Activated CD4-positive, alpha-beta T cell treated with anti-CD3 and anti-CD28 coated beads, Interleukin-10, Interleukin-2, amounts not matched to agents 100 ng/mL and 50 ng/mL, durations not matched to agents 16 hours and 8 hours (primary cell): ENCODE measurements at places on chromosomes 1 and 21.

- DNase-seq: no peak
Measured at GRCh38 chr1:153881751-153882150, 41.0 kb downstream of the GATAD2B start.

GRCh38 chr1:28083876-28084275 lies 4.5 kb downstream of the EYA3 start:
- DNase-seq: no peak

- no peak for DNase-seq
Measured at GRCh38 chr1:36570006-36570405, 87.3 kb upstream of the CSF3R start.

GRCh38 chr1:176989023-176989422 lies 175.5 kb downstream of the ASTN1 start:
- DNase-seq: no peak

- DNase-seq: no peak
Measured at GRCh38 chr1:206081856-206082255, 28.9 kb downstream of the RHEX start.

GRCh38 chr21:41367945-41368734 lies 6.3 kb downstream of the MX2 start:
- DNase-seq: no peak

DNA sequence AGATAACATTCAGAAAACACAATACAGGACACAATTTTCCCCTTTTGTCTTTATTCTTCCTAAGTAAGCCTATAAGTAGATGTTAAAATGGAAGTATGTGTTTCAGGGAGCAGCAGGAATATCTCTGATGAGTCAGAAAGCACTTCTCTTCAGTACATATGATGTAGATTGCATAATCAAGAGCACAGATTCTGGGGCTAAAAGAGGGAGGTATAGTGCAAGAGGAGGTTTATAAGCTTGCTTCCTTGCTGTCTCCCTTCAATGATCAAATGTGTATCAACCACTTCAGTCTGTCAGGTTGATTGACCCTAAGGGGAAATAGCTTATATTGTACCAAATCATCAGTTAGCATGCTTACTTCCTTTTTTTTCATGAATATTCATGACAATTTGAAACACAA lies 822.8 kb downstream of the BRINP3 start:
- DNase-seq: no peak

GRCh38 chr1:85267313-85267712 lies 7.9 kb upstream of the C1orf52 start:
- no peak for DNase-seq

- DNase-seq: no peak
Measured at GRCh38 chr1:244021427-244021826, 29.7 kb upstream of the ZBTB18 start.

- DNase-seq: no peak
Measured at GRCh38 chr1:85122169-85122568, 73.9 kb upstream of the MCOLN3 start.

- no peak for DNase-seq
Measured at GRCh38 chr1:10734962-10735544, 61.4 kb downstream of the CASZ1 start.

GRCh38 chr1:51518033-51518585 lies 957 bp downstream of the EPS15 start:
- peak; percentile 68 for DNase-seq

DNA sequence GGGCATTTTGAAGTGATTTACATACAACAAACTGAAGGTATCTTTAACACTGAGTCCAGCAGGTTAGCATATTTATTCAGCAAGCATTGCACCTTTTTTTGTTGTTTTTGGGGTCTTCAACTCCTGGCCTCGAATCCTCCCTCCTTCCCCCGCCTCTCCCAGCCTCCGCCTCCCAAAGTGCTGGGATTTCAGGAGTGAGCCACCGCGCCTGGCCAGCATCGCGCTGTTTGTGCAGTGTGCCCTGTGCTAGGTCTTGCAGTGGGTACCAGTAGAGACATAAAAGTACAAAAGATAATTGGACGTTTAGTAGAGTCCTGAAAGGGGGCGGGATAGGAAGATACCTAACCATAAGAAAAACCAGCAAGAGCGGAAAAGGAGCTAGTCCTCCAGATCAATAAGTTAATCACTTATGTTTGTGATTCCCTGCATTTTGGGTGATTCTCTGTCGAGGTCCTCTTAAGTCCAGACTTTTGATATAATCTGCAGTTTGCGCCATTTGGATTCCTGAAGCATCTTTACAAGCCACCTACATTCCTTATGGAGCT lies 111.8 kb downstream of the OSBPL9 start:
- no peak for DNase-seq

GRCh38 chr1:209651138-209651587 lies 1.1 kb downstream of the LAMB3 start:
- peak; percentile 82 for DNase-seq

DNA sequence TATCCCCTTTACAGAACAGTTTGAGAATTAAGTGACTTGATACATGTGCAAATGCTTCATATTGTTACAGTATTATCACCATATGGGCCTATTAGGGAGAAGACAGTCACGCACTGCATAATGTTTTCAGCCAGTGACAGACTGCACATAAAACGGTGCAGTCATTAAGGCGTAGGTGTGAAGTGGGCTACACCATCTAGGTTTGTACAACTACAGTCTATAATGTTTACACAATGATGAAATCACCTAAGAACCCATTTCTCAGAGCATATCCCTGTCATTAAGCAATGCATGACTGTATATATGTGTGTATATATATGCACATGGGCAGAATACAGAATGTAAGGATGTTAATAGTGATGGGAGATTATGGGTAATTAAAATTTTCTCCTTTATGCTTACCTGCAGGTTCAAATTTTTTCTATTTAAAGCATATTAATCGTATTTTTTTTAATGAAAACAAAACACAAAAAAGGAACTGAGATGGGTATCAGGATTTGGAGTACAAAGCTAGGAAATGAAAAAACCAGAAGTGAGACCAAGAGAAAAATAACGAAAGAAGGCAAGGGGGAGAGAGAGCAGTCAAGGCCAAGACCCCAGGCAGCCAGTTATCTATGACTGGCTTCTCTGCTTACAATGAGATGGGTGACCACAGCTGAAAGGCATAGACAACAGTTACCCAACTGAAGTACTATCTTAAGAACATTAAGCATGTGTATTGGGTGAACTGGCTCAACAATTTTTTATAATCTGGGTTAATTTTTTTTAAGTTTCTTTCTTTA lies 122.9 kb upstream of the DAB1 start:
- no peak for DNase-seq

DNA sequence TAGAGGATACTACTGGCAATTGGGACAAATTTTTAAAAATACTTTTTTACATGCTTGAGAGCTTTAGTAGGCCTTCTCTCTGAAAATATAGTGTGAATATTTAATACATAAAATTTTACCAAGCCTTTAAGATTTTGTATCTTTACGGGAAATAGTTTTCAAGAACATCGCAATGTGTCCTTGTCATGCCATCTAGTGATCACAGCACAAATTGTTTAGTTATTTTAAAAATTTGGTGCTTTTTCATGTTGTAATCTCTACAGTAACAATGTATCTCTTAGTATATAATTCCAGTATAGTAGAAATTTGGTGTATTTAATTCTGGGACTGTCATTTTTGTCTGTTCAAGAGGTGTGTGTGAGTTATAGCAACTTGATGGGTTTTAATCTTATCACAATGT lies 6.7 kb downstream of the CDC7 start:
- DNase-seq: no peak

- no peak for DNase-seq
Measured at GRCh38 chr1:238060061-238060460, 169.3 kb upstream of the ZP4 start.

- no peak for DNase-seq
Measured at GRCh38 chr1:179295164-179295755, 1.7 kb downstream of the SOAT1 start.

GRCh38 chr1:11838349-11839272 lies 9.0 kb downstream of the NPPA start:
- DNase-seq: peak; percentile 73

DNA sequence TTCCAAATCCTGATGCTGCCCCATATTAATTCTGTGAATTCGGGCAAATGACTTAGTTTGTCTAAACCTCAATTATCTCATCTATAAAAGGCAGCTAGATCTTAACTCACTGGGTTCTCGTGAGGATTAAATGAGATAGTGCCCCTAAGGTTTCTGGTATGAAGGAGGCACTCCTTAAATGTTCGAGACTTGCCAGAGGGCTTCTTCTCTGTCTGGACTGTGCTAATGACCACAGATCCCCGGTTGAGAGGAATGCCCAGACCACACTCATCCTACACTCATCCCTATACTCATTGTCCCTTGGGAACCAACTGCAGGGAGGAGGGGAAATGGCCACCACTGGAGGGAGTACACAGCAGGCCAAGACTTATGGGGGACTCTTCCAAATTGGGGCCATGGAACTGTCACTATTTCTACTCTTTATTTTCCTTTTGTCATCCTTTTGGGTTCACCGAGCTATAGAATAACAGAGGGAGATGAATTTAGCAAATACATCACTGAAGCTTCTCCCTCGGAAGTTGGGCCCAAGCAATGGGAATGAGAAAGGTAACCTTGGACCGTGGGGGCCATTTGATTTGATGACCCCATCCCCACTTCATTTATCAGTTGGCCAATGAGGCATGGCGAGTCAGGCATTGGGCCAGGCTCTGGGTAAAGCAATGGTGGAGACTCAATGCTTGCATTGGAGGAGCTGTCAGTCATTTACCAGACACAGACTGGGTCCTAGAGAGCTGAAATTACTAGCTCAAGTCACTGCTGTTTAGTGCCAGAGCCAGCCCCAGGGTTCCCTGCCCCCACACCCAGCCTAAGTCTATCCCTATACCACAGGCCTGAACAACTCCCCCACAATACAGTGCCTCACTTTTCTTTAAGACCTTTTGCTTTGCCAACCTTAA lies 5.1 kb downstream of the ATF3 start:
- DNase-seq: no peak

DNA sequence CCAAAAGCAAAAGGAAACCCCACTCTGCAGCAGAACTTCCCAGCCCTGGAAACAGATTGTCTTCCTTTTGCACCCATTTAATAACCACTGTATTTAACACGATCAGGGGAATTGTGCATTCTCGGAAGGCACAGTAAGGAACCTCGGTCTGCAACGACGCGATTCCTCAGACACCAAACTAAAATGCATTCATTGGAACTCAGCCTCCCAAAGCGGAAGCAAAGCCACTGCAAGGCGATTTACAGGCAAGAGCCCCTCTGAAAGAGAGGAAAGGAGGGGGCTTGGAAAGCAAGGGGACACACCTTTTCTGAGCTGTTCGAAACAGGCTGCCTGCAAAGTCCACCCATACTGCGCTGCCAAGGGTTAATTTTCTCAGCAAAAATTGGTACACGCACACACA lies 297.7 kb downstream of the OMA1 start:
- DNase-seq: no peak

DNA sequence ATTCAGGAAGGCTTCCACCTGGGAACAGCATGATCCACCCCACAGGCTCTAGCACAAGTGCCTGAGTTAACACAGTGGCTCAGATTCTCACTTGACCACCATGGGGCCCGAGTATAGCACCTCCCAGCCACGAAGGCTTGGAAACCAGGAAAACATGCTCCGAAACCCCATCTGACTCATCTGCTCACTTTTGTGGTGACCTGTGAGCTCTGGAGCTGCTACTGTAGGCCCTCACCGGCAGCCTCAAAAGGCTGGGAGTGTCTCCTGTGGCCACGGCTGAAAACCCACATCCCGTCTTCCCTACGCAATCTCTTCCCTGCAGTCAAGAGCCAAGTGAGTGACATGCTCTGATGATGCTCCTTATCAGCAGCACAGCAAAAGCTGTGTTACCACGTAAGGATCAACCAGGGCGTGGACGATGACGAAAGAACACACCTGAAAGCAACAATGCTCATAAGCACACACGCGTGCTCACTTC lies 81.4 kb downstream of the TGFBR3 start:
- peak; percentile 97 for DNase-seq

DNA sequence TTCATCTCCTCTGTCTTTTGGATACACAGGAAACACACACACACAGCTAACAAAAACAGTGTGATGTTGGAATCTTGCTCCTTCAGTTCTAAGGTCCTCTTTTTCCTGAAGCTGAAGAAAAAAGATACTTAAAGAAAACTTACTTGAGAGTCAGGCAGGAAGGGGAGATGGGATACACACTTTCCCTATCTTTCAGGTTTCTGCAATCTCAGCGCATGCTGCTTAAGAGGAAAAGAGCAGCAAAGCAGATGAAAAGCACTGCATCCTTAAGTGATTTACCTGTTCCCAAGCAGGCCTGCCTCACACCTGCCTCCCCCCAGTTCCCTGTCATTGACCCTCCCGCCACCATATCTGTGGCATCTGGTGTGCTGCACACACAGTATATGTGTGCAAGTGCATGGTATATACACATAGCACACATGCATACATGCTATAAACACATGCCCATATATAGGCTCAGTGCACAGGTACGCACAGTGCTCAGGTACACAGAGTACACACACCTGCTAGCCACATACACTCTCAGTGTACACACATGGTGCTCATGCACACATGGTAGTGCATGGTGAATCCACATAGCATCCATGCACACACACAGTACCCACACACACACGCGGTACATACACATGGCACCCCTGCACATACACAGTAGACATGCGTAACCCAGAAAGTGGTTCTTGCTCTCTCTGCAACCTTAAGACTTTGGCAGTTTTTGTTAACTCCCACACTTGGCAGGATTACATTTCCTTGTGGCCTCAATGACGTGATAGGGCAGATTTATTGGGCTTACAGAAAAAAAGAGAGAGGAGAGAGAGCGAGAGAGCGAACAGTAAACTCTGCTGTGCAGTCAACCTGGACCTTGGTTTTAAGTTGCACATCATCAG lies 166.9 kb downstream of the TOMM20 start:
- peak; percentile 65 for DNase-seq

- no peak for DNase-seq
Measured at GRCh38 chr1:94530373-94530878, 11.1 kb downstream of the F3 start.

GRCh38 chr1:195520757-195521156 lies 1087.5 kb downstream of the KCNT2 start:
- no peak for DNase-seq

- no peak for DNase-seq
Measured at GRCh38 chr1:147089457-147089856, 82.8 kb downstream of the PRKAB2 start.

DNA sequence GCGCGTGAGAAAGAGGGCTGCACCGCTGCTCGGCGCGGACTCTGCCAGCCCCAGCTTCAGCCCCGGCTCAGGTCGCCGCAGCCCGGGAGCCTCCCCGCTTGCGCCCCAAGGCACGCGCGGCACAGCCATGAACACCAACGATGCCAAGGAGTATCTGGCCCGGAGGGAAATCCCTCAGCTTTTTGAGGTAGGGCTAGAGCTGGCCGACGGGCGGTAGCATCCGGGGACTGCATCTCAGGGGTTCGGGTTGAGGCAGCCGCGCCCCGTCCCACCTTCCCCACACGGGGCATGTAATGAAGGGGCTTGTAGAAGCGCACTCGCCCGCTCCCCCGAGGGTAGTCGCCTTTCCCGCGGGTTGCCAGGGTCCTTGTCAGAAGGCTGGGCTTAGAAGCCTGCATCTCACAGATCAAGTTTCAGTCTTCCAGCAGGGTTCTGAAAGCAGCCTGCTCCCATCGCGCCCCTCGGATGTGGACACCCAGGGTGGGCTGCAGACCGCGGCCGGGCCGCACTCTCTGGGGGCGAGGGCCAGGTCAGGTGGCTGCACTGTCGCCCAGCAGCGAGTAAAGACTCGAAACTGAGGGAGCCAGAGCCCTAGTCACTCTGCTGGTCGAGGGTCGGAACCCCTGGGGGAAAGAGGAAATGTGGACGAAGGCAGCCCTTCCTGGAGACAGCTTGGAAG lies 507 bp downstream of the AK5 start:
- DNase-seq: peak; percentile 21

GRCh38 chr1:50827546-50827945 lies 132.5 kb downstream of the FAF1 start:
- DNase-seq: no peak

- no peak for DNase-seq
Measured at GRCh38 chr1:205545991-205546390, 41.5 kb downstream of the CDK18 start.
